ENCODE measurements at places on chromosomes 11 and 22. TPM values are rescaled to one million over a fixed set of nuclear protein-coding genes. Genes with fewer than 3 reads are reported as not detected.

GRCh38 chr22:36853407-36854099 lies 7.3 kb upstream of the NCF4 start:
- DNase-seq, result peak; percentile 93

- DNase-seq, result no peak
Measured at GRCh38 chr22:35349704-35350538, 31.0 kb upstream of the HMOX1 start.

Gene C22orf42
- not detected for total RNA-seq

Gene DMC1
- total RNA-seq, result 0.46 TPM

DNA sequence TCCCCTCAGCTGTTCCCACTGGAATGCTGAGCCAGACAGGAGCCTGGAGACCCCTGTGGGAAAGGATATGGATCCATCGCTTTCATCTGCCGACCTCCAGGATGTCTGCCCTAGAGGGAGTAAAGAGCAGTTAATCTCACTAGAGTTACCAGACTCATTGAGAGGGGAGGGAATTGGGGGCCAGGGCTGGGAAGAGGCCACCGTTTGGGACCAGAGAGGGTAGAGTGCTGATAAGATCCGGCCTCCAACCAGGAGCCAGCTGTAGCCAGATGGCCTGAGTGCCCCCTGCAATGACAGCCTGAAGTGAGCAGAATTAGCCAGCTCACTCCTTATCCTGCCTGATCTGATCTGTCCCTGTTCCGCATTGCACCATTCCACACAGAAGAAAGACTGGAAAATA lies 3.7 kb upstream of the APLNR start:
- no peak for DNase-seq

GRCh38 chr11:45386972-45387371 lies 100.8 kb upstream of the SYT13 start:
- no peak for DNase-seq

Gene NTM
- total RNA-seq, result 2.9 TPM

Gene SLC22A25
- total RNA-seq, result not detected

DNA sequence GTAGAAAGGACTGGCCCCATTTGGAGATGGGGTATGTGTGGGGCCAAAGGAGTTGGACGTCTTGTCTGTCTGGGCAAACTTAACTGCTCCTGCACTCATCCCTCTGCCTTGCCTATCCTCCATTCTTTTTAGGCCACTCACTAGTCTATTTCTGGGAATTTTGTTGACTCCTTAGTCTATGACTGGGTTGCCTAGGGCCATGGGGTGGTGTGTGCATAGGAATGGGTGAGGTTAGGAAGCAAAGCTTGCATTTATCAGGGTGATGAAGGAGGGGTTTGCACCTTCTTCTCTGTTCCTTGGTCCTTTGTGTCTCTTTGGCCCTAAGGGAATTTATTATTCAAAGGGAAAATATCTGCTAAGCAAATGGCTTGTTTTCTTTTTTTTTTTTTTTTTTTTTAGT lies 80.9 kb upstream of the OR9Q1 start:
- no peak for DNase-seq

DNA sequence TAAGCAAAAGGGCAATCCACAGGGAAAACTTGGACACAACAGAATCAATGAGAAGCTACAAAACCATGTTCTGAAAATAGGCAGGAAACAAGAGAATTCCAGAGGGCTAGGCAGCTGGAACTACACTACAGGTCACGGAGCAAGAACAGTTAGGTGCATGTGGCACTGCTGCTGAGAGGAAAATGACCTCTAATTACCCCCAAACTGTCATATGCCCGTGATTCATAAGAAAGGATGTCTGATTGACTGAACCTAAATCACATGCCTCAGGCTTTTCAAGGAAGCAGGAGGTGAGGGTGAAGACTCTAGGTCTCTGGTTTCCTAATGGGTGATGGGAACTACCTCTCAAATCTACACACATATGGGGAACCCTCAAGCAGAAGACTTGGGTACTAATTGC lies 17.9 kb upstream of the RRAS2 start:
- no peak for DNase-seq

Gene LRRC10B
- total RNA-seq, result 0.60 TPM

DNA sequence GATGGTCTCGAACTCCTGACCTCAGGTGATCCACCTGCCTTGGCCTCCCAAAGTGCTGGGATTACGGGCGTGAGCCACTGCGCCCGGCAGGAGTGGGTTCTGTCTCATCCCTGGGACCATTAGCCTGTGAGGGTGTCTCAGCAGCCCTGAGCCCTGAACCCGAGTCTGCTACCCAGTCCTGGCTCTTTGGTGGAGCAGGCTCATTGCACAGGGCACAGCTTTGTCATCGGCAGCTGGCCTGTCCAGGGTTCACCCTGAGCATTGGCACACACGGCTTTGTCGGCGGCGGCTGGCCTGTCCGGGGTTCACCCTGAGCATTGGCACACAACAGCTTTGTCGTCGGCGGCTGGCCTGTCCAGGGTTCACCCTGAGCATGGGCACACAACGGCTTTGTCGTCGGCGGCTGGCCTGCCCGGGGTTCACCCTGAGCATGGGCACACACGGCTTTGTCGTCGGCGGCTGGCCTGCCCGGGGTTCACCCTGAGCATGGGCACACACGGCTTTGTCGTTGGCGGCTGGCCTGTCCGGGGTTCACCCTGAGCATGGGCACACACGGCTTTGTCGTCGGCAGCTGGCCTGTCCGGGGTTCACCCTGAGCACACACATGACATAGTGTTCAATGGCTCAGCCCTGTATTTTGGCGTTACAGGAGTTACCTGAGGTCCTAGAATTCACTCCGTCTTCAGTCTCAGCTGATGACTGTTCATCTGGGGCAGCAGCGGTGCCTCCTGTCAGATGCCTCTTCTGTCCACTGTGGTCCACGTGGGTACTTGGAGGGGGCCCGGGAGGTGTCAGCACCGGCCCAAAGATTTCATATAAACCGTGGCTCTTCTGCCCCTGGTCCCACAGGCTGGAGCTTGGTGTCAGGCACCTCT lies 1082.5 kb downstream of the BRD1 start:
- no peak for DNase-seq

GRCh38 chr11:68297812-68298658 lies 14.4 kb upstream of the LRP5 start:
- peak; percentile 89 for DNase-seq

GRCh38 chr11:64934682-64935358 lies 873 bp downstream of the GPHA2 start:
- DNase-seq, result no peak

DNA sequence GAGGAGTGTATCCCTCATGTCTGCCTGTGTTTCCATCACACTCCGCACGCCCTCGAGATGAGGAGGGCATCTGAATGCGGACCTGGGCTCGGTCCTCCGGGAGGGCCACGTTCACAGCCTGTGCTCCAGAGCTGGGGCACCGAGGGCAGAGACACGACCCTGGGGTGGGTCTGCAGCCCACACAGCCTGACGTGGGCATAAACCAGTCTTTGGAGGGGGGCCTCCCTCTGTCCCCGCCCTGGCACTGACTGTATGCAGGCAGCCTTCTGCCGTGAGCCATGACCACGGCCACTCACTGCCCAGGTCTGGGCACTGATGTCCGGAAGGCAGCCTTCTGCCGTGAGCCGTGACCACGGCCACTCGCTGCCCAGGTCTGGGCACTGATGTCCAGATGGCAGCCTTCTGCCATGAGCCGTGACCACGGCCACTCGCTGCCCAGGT lies 1425.1 kb downstream of the BRD1 start:
- no peak for DNase-seq

- DNase-seq, result peak; percentile 74
Measured at GRCh38 chr11:396948-397548, 3.0 kb downstream of the PKP3 start.

- DNase-seq, result no peak
Measured at GRCh38 chr11:87298155-87298554, 260.4 kb downstream of the TMEM135 start.

- no peak for DNase-seq
Measured at GRCh38 chr22:40234658-40235057, 56.9 kb downstream of the TNRC6B start.

Gene CD59
- 817 TPM for total RNA-seq

Gene KLHL35
- total RNA-seq, result 0.68 TPM

DNA sequence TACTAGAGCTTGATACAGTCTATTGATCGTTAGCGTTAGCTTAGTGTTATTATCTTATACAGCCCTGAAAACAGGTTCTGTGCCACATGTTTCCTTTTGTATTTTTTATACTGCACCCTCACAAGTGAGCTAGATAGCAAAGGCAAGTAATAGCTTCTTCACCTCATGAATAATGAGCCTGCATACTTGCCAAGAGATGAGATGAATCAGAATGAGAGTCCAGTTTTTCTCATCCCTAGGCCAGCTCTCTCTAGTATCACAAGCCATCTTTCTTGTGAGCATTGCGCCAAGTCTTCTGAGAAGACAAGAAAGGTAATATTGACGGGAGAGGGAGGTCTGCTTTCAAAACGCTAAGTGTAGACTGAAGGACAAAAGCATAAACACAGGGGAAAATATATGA lies 8.7 kb upstream of the CARD18 start:
- no peak for DNase-seq

Gene RFPL2
- not detected for total RNA-seq

- DNase-seq, result no peak
Measured at GRCh38 chr11:33655842-33656600, 44.6 kb downstream of the C11orf91 start.

GRCh38 chr22:20953668-20954500 lies 13.2 kb upstream of the AIFM3 start:
- no peak for DNase-seq

DNA sequence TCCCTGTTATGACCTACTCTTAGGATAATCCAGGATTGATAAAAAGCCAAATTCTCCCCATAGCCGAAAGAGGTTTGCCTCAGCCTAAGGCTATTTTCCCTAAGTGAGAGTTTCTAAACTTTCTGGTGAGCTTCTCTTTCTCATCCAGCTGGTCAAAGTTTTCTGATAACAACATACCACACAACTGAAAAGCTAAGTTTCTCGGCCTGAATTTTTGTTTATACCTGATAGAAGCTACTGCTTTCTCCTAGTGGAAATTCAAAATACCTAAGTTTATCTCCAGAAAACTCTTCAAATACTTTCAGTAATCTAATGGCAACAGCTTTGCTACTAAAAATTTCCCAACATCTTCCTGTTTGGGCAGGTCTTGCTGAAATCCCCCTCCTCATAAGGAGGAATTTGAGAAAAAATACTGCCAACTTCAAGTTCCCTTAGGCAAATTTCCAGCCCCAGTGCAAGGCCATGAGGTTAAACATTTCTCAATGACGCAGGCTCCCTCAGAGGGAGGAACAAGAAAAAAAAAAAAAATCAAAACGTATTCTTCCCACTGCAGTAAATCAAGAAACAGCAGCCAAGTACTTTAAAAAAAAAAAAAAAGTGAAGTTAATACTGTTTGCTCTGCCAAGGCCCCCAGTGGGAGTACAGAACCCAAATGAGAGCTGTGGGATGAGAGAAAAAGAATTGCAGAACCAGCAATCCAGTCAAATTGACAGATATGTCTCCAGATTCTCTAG lies 127.0 kb downstream of the MRTFA start:
- no peak for DNase-seq

- DNase-seq, result peak; percentile 55
Measured at GRCh38 chr11:57230791-57231538, 6.1 kb downstream of the APLNR start.

- peak; percentile 86 for DNase-seq
Measured at GRCh38 chr11:8033305-8034105, 46.4 kb downstream of the EIF3F start.

DNA sequence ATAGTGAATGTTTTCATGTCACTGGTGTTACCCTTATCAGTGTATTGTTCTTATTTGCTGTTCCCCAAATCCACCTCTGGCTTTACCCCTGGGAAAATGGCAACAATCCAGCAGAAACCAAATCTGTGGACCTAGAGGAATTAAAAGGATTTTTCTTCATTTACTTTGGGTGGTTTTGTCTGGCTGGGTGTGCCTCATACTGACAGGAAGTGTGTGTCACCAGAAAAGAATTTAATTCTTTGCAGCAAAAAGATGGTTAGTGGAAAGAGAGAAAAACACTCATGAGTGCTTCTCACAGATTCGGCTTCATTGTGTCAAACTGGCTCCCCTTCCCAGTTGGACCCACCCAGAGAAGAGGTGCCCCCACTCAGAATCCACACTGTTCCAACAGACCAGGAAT lies 38.9 kb downstream of the FZD4 start:
- no peak for DNase-seq

DNA sequence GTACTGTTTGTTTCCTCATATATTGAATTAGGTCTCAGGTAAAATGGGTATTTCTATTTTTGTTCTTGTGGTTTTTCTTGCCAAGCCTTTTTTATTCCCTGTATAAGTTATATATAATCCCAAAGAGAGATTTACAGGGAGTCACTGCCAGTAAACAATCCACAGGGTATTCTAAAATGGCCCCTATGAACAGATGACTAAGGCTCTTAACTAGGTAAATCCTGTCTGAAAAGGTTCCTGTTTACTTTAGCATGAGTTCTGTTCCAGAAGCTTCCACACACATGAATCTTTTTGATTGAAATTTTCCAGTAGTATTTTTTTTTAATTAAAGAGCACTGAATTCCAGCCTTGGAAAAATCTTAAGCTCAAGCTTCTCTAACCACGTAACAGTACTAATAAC lies 552.8 kb upstream of the CCDC179 start:
- DNase-seq, result no peak

Gene OR52I2
- not detected for total RNA-seq

- no peak for DNase-seq
Measured at GRCh38 chr11:17508306-17508705, 31.7 kb upstream of the ABCC8 start.

DNA sequence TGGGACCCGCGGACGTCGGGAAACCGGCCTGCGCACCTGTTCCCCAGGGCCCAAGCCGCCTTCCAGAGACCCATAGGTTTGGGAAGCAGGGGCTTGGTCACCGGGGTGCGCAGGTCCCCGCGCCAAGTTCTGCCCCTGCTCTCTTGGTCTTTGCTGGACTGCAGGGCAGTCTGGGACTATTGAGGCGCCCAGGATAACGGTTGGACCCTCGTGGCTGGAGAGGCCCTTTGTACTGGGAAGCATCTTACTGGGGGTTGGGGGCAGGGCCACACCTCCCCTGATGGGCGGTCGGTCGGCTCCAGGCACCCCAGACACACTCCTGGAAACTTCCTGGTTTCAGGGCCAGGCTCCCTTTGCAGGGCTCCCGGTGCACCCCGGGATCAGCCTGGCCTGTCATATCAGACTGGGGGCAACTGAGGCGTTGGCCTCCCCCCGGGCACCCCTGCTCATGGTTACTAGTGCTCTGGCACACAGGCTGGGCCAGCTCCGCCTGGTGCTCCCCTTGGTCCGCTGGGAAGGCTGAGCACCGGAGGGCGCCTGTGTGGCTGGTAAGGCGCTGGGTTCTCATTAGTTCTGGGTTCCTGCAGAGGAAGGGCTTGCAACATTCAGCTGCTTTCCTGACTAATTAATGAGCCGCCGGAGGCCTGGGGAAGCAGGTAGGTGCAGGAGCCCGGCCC lies 1250.5 kb downstream of the BRD1 start:
- peak; percentile 33 for DNase-seq

Measured in Right ventricle myocardium inferior (tissue), 1 donor.